ENCODE measurements at places on chromosomes 1 and 21.
A peak's percentile ranks its signal among the peaks of the same experiment; 100 is the strongest.

- no peak for DNase-seq
Observed at GRCh38 chr21:15003463-15004135, 61.2 kb downstream of the NRIP1 start.

DNA sequence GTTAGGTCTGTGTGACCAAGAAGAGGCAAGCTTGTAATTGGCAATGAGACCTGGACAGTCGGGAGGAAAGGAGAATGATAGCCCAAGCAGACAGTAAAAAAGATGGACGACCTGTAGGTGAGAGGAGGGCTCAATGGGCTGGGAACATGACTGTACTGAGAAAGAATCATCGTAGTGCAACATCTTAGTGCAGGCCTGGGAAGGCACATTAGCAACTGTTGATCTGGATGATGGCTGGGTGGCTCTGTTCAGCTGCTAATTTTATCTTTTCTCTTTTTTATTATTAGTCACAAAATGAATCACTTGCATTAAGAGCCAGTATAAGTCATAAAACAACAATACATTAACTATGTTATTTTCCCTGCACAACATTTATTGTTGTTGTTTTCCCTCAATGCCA lies 32.9 kb downstream of the IFI44 start:
- DNase-seq, result no peak

- peak; percentile 36 for DNase-seq
Observed at GRCh38 chr1:78045926-78046778, at the start of gene GIPC2. Gene GIPC2 (plus strand): TSS chr1:78045966. CDS start chr1:78046095, 129 bp downstream.

- DNase-seq, result no peak
Observed at GRCh38 chr21:46127239-46128105, 27.9 kb downstream of the FTCD start.

GRCh38 chr1:151847867-151848596 lies 5.5 kb downstream of the THEM5 start:
- DNase-seq, result no peak

GRCh38 chr21:42237161-42237560 lies 18.2 kb downstream of the ABCG1 start:
- no peak for DNase-seq

GRCh38 chr1:88998716-88999115 lies 6.3 kb upstream of the KYAT3 start:
- peak; percentile 90 for DNase-seq

DNA sequence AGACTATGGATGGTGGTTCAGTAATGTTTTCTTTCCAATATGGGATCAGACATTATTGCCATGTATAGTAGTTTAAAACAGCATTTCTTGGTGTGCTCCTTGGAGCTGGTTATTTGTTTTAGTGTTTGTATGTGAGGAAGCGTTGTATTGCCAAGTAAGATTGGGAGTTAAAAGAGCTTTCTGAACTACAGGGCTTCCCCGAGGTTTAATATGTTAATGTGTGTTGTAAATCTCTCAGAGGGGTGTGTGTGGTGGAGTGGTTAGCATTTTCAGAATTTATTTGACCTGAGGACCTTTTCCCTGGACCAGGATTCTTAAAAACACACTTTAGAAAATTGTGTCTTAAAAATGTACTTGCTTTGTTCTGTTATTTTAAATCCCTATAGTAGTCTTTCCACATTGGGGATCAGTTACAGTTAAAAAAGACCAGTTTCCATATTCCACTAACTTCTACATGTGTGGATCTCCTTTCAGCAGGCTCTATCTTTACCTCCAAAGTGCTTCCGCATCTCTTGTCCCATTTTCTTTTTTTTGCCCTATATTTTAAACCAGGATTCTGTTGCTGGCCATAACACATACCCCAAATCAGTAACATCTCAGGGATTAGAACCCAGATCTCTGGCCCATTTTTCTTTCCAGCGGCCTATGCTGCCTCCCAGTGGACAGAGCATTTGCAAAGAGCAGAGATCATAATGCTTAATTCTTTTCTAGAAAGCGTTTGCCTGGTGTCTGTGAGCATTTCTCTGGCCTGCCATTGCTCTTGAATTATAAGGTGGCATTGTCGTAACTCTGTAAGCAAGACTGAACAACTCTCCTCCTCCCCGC lies 58.6 kb downstream of the PBX1 start:
- no peak for DNase-seq

DNA sequence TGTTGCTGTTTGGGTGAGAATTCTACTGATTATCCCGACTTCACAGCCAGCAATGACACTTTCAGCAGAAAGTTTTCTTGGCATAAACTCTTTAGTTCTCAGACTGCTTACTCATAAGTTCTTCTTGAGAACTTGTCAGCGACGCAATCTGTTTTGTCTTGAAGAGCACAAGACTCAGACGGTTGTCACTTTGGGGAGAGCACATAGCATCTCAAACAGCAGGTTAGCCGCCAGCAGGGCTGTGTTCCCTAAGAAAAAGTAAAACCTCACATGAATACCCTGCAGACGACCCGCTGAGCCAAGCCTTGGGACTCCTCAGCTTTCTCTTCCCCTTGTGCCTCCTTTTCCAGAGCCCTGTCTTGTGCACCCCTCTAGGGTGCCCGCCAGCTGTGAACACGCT lies 11.4 kb downstream of the AGMAT start:
- no peak for DNase-seq

- DNase-seq, result peak; percentile 26
Observed at GRCh38 chr1:63821091-63822005, 47.5 kb downstream of the ROR1 start.

- no peak for DNase-seq
Observed at GRCh38 chr21:32604464-32604863, 7.7 kb downstream of the CFAP298 start.

- DNase-seq, result no peak
Observed at GRCh38 chr1:201181323-201181722, 9.3 kb upstream of the IGFN1 start.

- DNase-seq, result no peak
Observed at GRCh38 chr1:80533775-80534334, 1266.9 kb upstream of the ADGRL2 start.

DNA sequence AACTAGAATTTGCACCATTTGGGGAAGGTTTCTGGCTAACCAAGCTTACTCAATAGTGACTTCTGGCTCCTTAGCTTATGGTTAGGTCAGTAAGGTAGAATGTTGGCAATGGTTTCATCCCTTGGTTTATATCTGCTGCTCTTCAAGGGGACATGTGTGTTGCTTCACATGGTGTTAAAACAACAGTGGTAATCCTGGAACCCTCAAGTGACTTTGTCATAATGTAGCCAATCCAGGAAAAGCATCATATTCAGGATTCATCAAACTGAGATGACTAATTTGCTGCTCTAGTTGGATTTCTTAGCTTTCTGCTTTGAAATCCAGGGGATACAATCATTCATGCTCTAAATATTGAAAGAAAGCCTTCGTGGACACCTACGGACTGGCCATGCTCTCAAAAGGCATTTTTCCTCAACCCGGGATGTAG lies 108.7 kb downstream of the RGL1 start:
- peak; percentile 28 for DNase-seq

DNA sequence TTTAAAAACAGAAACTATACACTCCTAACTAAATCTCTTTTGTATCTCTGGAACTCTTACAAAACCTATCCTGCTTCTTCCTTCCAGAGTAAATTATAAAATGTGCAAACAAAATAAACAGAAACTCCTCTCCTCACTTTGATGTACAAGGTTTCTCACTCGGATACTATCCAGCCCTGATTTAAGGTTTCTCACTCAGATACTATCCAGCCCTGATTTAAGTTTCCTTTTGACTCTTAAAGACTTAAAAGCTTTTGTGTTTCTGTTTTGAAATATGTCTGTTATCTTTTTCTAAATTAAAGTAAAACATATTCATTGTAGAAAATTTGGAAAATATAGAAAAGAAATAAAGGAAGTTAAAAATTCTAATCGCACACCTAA lies 132.5 kb downstream of the CRB1 start:
- DNase-seq, result no peak

- DNase-seq, result no peak
Observed at GRCh38 chr1:12798911-12799310, 7.7 kb downstream of the PRAMEF1 start.

DNA sequence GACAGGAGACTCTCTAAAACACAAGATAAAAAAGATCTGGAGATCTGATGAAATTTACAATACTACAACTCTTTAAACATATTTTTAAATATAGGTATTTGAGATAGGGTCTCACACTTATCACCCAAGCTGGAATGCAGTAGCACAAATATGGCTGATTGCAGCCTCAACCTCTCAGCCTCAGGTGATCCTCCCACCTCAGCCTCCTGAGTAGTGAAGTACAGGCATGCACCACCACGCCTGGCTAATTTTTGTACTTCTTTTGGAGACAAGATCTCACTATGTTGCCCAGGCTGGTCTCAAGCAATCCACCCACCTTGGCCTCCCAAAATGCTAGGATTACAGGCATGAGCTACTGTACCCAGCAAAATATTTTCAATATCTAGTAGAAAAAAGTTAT lies 170.0 kb upstream of the NR5A2 start:
- no peak for DNase-seq

- peak; percentile 37 for DNase-seq
Observed at GRCh38 chr1:114758256-114758832, 560 bp upstream of the CSDE1 start.

- DNase-seq, result no peak
Observed at GRCh38 chr1:2129256-2129943, 65.2 kb downstream of the FAAP20 start.

DNA sequence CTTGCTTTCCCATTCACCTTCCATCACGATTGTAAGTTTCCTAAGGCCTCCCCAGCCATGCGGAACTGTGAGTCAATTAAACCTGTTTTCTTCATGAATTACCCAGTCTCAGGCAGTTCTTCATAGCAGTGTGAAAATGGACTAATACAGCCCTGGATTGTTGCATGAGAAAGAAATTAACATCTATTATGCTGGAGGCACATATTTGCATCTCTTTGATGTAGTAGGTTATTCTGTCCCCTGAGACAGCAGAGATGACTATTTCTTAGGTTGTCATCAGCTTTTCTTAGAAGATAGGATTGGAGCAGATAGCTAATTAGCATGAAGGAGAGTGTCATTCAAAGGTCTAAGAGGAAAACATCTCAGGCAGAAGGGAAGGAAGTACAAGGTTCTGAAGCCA lies 166.2 kb downstream of the OMA1 start:
- no peak for DNase-seq

GRCh38 chr1:246193537-246193936 lies 313.5 kb downstream of the SMYD3 start:
- DNase-seq, result no peak

GRCh38 chr1:47703156-47703825 lies 265.4 kb downstream of the FOXD2 start:
- DNase-seq, result no peak

- DNase-seq, result no peak
Observed at GRCh38 chr1:109156916-109157385, 43.0 kb downstream of the ELAPOR1 start.

DNA sequence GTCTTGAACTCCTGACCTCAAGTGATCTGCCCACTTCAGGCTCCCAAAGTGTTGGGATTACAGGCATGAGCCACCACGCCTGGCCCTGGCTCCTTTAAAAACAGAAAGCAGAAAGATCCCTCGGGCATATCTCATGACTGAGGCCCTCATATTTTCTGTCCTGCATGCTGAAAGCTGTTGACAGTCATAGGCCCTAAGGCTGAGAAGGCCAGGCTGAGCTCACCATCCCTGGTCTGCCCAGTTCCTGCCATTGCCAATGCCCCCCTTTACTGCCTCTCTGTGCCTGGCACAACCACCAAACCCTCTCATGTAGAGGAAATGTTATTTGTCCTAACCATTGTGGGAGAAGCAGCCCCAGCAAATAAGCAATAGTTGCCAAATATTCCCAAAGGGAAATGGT lies 12.7 kb downstream of the CD34 start:
- no peak for DNase-seq

DNA sequence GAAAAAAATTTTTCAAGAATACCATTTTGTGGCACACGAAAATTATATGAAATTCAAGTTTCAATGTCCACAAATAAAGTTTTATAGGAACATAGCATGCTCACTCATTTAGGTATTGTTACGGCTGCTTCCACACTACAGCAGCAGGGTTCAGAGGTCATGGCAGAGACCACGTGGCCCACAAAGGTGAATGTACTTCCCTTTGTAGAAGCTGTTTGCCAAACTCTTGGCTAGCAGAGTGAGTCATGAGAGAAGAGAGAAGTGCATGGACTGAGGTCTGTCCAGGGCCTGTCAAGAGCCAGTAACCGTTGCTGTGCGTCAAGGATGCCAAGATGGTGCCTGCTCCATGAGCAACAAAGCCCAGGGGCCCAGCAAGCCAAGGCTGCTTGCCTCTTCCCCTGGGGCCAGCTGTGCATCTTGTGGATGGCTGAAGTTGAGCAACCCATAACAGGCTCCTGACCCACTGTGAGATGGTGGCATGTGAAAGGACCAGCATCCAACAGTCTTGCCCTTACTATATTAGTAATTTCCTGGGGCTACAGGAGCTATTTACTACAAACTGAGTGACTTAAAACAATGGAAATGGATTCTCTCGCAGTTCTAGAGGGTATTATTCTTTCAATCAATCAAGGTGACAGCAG lies 64.8 kb upstream of the ATP5PO start:
- peak; percentile 75 for DNase-seq

DNA sequence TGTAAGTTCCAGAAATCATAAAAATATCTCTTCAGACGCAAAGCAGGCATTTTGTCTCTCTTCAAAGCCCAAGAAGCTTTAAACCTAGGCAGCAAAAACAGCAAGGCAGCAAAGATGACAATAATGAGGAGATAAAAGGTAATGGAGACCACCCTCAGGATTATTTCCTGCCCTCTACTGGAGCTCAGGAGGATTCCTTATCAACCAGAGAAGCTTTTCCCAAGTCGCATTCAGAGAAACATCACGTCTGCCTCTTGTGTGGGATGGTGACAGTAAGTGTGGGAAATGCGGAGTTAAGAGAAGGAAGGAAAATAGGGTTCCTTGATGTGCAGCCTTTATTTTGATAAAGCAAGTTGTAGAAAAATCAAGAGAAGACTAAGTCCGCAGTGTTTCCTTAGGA lies 365.8 kb downstream of the RGS7 start:
- no peak for DNase-seq

GRCh38 chr1:157150631-157151030 lies 12.4 kb upstream of the ETV3 start:
- DNase-seq, result no peak

GRCh38 chr1:200670242-200671118 lies 773 bp upstream of the DDX59 start:
- DNase-seq, result no peak
